ENCODE measurements at places on chromosomes 1 and 21.

DNA sequence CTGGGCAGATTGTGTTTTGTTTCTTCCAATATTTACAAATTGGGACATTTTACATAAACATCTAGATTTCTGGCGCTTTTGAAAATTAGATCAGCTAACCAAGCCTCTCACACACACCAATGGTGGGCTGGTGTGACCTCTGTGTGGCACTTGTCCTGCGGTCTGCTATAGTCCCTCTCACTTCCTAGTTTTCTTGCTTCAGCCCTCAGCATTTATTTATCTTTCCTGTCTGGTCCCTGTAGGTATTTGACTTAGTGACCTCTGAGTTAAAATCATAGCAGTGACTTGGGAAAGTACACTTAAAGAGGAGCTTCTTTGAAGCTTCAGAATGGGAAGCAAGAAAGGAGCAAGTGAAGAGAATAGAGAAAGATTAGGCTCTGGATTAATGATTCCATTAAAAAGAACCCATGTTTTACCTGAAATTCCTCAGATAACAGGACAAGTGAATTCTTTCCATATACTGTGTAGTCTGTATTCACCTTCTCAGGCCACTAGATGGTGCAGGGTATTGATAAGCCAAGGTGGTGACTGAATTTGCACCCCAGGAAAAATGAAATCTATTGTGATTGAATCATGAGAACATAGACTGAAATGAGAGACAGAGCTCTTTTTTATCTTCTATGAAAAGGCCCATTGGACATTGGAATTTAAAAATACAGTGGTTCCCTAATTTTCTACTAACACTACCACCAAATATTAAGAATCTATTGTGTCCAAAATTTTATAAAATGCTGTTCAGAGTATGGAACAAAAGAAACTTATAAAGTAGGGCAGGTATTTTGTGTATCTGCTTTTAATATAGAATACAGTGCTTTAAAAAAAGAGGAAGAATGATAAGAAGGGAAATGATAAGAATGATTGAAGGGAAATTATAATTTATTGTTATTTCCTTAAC lies 7.1 kb upstream of the DIPK1A start:
- DNase-seq = no peak

GRCh38 chr1:95475686-95476457 lies 241.9 kb downstream of the RWDD3 start:
- no peak for DNase-seq

DNA sequence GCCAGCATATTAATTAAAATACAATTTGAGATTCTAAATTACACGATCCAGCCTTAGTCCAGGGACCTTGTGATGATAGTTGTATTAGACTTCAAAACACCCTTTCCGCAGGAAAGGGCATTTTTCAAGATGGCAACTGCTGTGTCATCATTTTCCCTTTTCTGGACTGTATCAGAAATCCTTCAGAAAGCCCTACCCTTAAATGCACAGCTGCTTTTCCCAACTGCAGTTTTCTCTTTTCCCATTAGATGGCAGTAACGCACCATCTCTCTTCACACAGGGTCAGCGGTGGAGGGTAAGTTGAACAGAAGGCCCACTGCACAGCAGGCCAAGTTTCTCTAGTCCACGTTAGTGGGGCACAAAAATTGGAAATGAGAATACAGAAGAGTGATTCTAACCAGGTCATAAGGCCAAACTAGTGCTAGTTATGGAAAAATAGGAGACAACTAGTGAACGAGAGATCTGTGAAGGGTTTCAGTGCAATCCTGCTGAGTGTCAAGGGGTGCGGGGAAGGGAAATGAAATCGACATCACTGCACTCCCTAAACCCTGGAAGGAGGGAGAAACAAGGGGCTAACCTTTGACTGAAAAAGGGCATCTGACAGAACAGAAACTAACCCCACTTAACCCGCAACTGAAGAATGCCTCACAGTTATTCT lies 22.1 kb upstream of the TDRD10 start:
- DNase-seq = peak; percentile 34

DNA sequence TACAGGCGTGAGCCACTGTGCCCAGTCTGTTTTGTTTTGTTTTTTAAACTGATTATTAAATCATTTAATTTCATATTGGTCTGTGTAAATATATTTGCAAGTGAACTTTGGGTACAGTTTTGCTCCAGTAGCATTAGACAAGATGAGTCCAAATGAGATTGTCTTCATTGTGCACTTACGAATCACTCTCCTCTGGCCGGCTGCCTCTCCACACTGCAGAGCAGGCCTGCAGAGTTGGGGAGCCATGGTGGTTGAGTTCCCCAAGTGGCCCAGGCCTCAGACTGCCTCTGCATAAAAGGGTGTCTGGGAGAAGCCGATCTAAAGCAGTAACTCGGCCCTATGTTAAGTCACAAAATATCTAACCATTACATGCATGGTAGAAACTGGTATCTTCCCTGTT lies 74.8 kb downstream of the ATP5PO start:
- no peak for DNase-seq

- DNase-seq = no peak
These were observed 151.2 kb downstream of the MATN1 start for GRCh38 chr1:30572192-30572591.

- no peak for DNase-seq
These were observed 10.7 kb downstream of the RIPK4 start for GRCh38 chr21:41755934-41756773.

Data from activated T-helper 1 cell treated with anti-CD3 and anti-CD28 coated beads, Interleukin-2, amount 50 U/mL, for 16 hours (primary cell).